ENCODE measurements at places on chromosomes 12 and 14.

DNA sequence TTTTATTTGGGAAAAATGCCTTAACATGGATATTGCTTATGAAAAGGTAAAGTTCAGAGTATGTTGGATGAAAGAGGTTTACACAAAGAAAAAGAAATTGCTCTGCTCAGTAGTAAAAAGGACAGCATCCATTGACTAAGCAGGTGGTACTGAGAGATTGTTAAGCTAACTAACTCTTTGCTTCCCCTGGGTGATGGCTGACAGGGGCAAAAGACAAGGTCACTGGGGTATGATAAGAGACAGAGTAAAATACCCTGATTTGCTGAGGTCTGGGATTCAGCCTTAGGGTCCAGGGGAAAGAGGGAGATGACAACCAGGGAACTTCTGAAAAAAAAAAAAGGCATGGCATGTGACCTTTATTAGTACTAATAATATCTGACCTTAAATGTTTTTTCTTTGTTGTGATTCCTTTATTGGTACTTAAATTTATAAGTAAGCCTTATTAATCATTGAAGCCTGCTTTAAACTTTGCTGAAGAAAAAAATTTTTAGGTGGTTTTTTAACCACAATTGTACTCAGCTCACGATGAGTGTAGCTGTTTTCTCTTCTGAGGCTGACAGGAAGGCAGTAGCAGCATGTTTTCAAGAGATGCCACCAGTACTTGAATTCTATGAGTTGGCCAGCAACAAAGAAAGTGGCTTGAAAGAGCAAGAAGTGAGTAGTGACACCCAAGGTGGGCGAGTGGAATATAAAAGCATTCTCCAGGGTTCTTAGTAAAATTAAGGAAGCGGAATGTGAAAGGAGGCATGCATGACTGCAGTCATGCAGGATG, 43.7 kb upstream of the KITLG start:
- DNase-seq, result no peak

GRCh38 chr12:29818916-29819623, 35.3 kb upstream of the TMTC1 start:
- DNase-seq, result no peak

DNA sequence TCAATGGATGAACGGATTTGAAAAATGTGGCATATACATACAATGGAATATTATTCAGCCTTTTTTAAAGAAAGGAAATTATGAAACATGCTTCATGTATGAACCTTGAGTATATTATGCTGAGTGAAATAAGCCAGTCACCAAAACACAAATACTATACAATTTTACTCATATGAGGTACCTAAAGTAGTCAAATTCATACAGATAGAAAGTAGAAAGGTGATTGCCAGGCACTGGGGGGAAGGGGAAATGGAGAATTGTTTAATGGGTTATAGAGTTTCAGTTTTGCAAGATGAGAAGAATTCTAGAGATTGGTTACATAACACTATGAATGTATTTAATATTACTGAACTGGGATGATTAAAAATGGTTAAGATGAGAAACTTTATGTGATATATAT, 171.4 kb downstream of the TMTC3 start:
- no peak for DNase-seq

DNA sequence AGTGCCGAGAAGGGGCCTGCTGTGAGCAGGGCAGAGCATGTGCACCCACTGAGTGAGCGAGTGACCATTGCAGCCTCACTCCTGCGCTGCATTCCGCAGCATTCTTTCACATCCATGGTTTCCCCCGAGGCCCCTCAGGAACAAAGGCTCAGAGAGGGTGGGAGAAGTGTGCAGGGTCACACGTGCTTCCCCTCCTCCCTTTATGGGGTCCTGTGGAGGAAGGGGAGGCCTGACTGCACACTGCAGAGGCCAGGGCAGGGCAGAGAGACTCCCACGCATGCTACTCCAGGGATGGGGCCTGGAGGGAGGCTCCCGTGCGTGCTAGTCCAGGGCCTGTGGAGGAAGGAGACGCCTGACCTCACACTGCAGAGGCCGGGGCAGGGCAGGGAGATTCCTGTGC, 63.2 kb downstream of the DIO3 start:
- DNase-seq, result no peak

GRCh38 chr12:15468911-15469310, 146.6 kb downstream of the PTPRO start:
- no peak for DNase-seq

GRCh38 chr14:61462566-61463193, 141.3 kb downstream of the PRKCH start:
- no peak for DNase-seq

Data from activated CD8-positive, alpha-beta memory T cell treated with anti-CD3 and anti-CD28 coated beads for 48 hours (primary cell).